DMS 273 treated with DMSO at 0.1 percent for 48 hours (cell line): ENCODE measurements at places on chromosomes 4 and X.
A peak's percentile ranks its signal among the peaks of the same experiment; 100 is the strongest.

- DNase-seq, result no peak
Observed at GRCh38 chr4:5572114-5572513, 136.2 kb downstream of the EVC2 start.

GRCh38 chrX:139842326-139843185, 90.3 kb downstream of the ATP11C start:
- no peak for DNase-seq

- DNase-seq, result no peak
Observed at GRCh38 chrX:41481264-41482109, 34.3 kb downstream of the NYX start.

- no peak for DNase-seq
Observed at GRCh38 chrX:48465336-48465933, 4.6 kb downstream of the SLC38A5 start.

GRCh38 chr4:168781341-168781740, 228.7 kb downstream of the CBR4 start:
- DNase-seq, result no peak

DNA sequence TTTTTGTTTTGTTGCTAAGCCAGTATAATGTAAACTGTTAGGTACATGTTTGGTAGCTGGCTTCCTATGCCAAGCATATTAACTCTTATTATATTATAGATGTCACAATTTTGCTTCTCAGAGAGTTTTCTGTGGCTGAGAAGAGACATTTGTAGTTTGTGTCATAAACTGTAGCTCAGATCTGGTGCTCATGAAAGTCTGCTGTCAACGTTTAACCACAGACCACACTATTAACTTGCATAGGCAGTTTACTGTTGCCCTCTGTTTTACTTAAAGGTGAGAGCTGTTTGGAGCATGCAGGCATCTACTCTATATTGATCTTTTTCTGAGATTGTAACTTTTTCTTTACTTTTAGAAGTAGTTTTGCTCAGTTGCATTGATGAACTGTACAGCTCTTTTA, 166.8 kb downstream of the TLL1 start:
- DNase-seq, result no peak

DNA sequence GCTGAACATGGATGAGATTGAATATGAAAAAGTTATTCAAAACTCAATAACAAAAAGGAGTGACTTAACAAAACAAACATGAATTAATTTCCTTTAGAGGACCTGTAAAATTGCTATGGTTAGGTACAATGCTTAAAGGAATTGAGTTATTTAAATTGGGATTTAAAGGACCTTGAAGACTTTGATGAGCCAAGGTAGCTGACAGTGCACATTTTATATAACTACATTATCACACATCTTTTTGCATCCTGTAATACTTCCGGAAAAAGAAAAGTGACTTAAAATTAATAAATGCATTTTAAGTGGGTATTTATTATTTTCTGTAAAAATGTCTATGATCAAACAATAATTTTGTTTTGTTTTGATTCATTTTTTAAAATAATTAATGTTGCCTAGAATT, 964.8 kb upstream of the SLIT2 start:
- no peak for DNase-seq

GRCh38 chr4:75633846-75634245, 3.5 kb upstream of the CDKL2 start:
- no peak for DNase-seq

DNA sequence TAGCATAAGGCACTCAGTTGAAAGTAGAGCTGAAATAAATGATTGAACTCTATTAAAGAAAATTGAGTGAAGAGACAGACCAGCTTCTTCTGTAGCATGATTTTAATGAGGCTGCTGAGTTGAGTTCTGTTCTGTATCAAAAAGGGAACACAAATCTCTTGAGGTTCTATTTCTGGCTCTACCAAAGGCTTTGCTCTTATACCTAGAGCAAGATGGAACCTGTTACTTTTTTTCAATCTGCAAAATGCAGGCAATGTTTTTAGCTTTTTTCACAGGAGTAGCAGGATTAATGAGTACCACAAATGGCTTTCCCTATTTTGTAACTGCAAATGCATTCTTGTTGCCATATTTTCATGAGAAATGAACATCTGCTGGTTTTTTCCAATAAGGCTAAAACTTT, 4.2 kb upstream of the ERVMER34-1 start:
- DNase-seq, result no peak

GRCh38 chrX:47583240-47583861, 1.1 kb downstream of the TIMP1 start:
- no peak for DNase-seq

DNA sequence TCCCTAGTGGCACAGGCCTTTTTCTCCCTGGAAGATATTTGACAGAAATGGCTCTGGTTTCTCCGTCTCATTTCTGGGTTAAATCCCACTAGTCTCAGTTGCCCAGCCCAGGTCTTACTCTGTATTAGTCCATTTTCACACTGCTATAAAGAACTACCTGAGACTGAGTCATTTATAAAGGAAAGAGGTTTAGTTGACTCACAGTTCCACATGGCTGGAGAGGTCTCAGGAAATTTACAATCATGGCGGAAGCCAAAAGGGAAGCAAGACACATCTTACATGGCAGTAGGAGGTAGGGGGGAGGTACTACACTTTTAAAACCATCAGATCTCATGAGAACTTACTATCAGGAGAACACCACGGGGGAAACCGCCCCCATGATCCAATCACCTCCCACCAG, 81.9 kb downstream of the FHDC1 start:
- DNase-seq, result no peak

GRCh38 chr4:65007841-65008439, 598.7 kb upstream of the TECRL start:
- no peak for DNase-seq

DNA sequence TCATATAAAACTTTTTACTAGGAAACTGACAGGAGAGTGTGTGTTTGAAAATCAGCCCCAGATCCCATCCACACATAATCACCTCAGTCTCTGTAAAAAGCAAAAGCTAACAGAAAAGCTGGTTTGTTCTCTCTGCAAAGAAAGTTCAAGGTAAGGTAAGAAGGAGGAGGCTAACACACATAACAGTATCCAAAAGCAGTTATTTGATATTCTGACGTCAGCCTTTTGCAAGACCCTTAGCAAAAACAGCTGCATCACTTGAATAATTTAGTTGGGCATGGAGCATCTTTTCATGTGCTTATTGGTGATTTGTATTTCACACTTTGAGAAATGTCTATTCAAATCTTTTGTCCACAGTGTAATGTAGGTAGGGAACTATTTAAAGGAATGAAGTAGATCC, 5.5 kb downstream of the TCEAL9 start:
- DNase-seq, result no peak

GRCh38 chr4:82360298-82361177, 13.3 kb downstream of the HNRNPD start:
- no peak for DNase-seq

DNA sequence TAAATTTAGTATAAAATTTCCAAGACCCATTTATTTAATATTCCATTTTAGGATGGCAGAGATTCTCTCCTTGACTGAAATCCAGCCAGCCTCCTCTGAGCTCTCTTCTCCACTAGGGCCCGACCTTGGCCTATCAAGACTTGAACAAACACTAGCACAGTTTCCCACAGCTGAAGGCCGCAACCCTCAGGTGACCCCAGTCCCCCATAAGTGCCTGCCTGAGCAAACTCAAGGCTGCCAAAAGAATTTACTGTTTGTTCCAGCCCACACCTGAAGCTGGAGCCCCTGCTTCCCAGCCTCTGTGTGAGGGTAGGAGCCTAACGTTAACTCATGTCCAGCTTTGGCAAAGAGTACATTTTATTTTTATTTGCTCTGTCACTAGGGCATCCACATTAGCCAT, 629.0 kb upstream of the ZFP42 start:
- no peak for DNase-seq

DNA sequence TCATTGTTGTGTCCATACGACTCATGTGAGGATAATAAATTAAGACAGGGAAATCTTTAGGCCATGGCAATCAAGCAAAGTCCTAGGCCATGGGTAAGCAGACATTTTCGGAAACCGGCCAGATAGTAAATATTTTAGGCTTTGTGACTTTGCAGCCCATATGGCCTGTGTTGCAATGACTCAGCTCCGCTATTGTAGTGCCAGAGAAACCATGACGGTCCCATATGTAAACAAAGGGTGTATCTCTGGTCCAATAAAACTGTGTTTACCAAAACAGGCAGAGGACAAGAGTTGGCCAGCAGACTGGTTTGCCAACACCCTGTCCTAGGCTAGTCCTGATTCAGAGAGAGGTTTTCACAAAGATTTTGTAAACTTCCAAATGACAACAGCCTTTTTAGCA, 5.0 kb downstream of the FAM114A1 start:
- DNase-seq, result no peak

DNA sequence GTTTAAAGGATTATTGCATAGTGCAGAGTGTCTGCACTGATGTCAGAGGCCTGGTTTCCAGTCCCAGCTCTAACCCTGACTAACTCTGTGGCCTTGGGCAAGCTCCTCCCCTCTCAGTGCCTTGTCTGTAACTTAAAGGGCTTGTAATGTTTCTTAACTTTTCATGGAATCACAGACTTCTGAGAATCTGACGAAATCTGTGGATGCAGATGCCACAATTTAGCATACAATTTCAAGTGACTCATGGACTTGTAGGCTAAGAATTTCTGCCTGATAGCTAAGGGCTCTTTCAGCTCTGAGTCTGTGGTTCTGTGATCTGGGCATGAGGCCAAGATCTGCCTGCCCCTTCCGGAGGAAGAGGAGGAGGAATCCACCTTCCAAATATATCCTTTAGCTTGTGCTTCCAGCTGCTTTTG, 236.9 kb downstream of the AR start:
- DNase-seq, result no peak

- DNase-seq, result no peak
Observed at GRCh38 chr4:79576429-79576753, 168.4 kb upstream of the GK2 start.

DNA sequence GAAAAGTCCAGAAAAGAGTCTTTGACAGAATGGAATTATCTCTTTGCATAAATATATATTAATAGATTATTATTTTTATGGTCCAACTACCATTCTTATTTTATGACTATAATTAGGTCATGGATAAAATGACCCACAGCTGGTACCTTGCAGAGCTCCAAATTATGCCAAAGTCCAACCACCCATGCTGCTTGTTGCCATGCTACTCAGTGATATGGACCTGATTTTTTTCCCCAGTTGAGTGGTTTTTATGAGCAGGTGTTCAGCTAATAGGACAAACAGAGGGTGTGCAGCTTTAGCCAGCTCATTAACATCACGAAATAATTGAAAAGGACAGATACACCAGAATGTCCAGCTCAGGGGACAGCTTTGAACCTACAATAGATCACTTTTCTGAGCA, 9.7 kb downstream of the HOPX start:
- DNase-seq, result no peak

DNA sequence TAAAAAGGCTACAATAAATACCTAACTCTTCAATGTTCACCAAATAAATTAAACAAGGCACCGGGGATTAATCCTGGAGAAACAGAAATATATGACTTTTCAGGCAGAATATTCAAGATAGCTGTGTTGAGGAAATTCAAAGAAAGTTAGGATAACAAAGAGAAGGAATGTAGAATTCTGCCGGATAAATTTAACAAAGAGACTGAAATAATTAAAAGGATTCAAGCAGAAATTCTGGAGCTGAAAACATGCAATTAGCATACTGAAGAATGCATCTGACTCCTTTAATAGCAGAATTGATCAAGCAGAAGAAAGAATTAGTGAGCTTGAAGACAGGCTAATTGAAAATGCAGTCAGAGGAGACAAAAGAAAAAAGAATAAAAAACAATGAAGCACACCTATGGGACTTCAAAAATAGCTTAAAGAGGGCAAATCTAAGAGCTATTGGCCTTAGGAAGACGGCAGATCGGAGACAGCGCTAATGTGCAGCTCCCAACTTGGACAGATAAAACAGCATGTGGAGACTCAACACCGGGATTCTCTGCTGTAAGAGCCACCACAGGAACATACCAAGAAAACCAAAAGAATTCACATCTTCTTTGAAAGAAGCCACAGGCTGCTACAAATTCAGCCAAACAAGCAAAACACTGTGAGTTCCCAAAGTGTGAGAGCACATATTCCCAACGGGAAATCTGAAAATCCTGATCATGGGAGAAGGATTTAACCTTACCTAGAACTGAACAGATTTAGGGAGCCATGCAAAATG, 1290.9 kb downstream of the PCDH18 start:
- DNase-seq, result no peak

GRCh38 chrX:2410279-2411020, 90.3 kb downstream of the DHRSX start:
- DNase-seq, result no peak

DNA sequence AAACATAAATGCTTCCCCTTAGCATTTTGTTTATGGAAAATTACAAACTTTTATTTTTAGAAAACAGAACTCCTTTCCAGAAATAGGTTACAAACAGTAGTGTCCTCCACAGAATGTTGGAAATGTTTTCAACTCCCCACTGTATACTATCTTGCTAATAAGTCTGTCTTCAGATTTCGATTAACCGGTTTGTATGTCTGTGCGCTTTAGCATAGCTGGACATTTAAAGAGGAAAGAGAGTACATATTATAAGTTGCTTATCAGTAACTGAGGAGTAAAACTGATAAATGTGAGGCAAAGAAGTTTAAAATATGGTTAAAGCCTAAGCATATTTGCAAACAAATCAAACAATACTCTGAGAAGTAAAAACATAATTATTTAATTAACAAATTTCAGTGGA, 3.4 kb downstream of the CXCL8 start:
- no peak for DNase-seq

DNA sequence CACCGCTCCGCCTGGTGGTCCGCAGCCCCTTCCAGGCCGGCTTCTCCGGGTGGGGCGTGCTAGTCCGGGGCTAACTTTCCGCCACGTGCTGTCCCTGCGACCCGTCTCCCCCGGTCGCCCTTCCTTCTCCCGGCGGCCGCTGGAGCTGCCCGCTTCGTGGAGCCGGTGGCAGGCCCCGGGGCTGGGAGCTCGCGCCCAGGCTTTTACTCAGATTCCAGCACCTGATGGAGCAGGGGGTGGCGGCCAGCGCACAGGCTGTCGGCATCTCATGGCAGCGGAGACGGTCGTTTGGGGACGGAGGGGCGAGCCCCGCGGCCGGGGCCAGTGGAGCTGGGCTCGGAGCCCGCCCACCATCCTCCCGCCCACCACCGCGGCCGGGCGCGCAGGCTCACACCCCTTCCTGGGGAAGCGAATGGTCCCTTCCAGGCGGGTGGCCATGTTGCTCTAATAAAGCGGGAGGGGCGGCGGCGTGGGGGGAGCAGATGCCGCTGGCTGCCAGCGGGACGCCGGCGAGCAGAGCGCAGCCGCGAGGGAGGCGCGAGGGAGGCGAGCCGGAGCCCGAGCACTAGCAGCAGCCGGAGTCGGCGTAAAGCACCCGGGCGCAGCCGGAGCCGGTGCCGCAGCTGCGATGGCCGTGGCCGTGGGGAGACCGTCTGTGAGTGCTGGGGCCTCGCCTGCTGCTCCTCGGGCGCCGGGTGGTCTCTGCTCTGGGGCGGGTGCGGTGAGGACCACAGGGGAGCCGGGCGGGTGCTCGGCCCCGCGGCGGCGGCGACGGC, at the start of gene SEPTIN11:
Gene SEPTIN11, plus strand, starts transcription at position 477 of the 776 bp plus-strand sequence. Its CDS starts 152 bp downstream, at position 629.
- peak; percentile 70 for DNase-seq

DNA sequence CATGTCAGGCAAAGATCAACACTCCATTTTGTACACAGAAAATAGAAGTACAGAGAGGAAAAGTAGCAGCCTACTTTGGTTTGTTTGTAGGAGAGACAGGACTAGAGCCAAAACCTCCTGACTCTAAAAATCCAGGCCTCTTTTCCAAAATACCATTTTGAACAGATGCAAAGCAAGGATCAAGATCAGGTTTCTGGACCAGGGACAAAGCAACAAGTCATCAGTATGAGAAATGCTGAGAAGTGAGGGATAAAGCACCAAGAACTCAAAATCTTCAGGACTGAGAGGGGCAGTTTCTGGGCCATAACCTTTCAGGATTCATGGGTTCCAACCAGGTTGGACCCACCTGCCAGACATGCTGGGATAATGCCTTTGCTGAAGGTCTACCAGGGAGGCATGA, 36.6 kb upstream of the MBTPS2 start:
- no peak for DNase-seq

GRCh38 chrX:68396953-68397352, 36.3 kb downstream of the OPHN1 start:
- DNase-seq, result no peak
